ENCODE measurements at places on chromosomes 4 and X.

DNA sequence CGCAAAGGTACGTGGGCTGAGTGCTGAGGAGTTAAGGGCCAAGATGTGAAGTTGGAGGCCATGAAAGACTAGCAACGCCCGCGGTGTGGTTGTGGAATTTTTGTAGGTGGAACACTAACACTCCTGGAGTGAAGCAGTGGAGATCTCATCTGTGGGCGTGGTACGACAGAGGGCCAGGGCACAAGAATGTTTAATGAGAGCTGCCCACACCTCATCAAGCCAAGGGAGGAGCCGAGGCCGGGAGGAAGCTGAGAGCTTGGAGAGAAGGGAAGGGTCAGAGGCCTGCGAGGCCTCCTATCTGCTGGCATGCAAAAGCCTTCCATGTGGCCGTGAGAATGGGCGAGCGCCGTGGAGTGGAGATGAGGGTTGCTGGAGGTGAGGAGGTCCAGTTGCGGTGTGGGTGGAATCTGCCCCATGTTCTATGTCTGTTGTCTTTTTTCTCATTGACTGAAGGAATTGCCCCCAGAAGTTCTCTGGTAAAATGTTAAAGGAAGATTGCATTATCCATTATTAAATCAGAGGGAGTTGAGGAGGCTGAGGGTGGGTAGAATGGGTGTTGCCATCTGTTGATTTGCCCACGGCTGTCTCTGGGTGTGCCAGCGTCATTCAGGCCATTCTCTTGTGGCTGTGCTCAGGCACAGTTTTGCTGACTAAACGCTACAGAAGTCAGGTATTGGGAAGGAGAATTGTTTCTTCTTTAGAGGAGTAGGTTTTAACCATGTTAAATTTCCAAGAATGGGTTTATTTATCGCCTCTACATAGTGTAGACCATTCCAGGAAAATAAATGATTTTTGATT lies 19.8 kb downstream of the SNX25 start:
- no peak for DNase-seq

DNA sequence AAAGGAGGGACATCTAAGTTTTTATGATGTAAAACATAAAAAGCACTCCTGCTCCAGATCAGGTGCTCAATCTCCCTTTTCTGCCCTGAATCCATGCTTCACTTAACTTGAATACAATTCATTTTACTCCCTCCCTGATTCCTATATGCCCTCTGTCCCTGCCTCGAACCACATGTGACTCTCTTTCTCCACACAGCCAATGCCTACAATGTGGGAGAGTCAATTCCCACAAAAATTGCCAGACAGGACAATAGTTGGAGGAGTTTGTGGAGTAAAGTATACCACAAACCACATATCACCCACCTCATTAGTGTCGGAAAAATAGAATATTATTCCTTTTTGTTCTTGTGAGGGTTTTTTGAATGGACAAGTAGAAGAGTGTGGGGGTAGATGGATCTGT lies 9.7 kb downstream of the AMMECR1 start:
- DNase-seq, result no peak

GRCh38 chr4:159768016-159768415 lies 665.1 kb downstream of the RAPGEF2 start:
- DNase-seq, result no peak

- no peak for DNase-seq
These were observed 51.3 kb downstream of the DTHD1 start for GRCh38 chr4:36332782-36333131.

DNA sequence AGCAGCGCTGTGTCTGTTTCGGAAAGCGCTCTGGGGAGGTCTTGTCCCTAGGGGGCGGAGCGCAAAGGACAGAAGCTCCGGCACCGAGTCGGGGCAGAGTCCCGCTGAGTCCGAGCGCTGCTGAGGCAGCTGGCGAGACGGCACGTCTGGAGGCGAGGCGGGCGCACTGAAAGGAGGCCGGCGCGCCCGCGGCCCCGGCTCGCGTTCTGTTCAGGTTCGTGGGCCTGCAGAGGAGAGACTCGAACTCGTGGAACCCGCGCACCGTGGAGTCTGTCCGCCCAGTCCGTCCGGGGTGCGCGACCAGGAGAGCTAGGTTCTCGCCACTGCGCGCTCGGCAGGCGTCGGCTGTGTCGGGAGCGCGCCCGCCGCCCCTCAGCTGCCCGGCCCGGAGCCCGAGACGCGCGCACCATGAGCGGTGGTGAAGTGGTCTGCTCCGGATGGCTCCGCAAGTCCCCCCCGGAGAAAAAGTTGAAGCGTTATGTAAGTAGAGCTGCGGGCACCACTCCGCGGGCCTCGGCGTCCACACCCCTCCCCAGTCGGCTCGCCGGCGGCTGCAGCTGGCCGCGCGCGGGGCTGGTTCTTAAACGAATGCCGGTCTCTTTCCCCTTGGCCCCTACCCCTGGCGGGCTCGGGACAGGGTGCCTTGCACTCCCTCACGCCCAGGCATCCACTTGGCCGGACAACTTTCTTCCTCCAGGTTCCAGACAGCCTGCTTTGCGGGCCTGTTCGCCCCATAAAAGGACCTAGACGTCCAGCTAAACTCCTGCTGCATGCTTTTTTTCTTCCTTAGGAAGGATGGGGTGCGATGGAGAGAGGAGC lies at the start of gene GAB1:
GAB1 (plus strand) TSS at position 96 of the 819 bp plus-strand sequence; CDS start at position 409, 313 bp downstream.
- no peak for DNase-seq

- no peak for DNase-seq
These were observed 83.3 kb downstream of the HPRT1 start for GRCh38 chrX:134543288-134543687.

DNA sequence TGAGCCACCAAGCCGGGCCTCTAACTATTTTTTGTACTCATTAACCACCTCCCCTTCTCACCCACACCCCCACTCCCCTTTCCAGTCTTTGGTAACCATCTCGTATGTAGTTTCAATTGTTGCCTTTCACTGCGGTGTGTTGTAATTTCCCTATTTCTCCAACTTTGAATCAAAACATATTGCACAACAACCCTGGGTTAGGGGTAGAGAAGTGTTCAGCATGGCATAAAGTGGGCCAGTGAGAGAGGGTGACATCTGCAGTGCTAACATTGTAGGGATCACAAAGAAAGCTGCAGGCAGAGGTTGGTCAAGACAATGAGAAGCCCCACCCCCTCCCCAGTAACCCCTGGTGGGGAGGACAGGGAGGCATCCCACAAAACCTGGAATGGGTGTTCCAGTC lies 92.7 kb downstream of the SPATA18 start:
- no peak for DNase-seq

GRCh38 chrX:10415306-10416001 lies 204.9 kb downstream of the MID1 start:
- DNase-seq, result no peak

- DNase-seq, result no peak
These were observed 137.8 kb downstream of the MID1IP1 start for GRCh38 chrX:38939067-38939466.

GRCh38 chr4:139913995-139914598 lies 239.9 kb downstream of the MAML3 start:
- no peak for DNase-seq

DNA sequence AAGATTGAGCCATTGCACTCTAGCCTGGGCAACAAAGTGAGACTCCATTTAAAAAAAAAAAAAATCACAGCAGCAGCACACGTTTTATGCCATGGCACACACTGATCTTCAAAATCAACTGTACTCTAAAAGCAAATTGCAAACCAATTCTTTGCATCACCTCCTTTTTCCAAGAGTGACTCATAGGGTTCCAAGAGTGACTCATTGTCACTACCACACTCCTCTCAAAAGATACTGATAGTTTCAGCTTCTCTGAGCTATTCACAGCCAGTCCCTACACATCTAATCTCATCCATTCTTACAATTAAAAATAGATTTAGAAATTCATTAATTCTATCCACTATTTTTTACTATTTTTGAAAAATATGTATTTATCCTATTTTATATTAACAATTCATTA lies 1494.9 kb upstream of the AGA start:
- no peak for DNase-seq

GRCh38 chr4:139951021-139951420 lies 203.0 kb downstream of the MAML3 start:
- no peak for DNase-seq

DNA sequence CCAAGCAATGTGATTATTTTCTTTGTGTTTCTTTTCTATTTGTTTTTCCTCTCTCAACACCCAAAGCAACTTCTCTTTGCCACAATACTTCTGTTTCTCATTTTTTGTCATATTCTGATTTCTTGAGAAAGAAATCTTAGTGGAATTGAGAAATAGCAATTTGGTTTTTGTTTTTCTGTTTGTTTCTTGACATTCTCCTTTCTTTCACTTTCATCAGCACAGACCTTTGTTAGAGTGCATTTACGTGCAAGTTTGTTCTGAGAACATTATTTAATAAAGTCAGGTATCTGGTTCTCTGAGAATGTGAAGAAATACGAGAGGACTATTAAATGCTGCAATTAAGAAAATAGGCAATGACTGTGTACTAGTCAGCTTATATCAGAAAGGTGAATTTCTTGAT lies 608.1 kb upstream of the AADAT start:
- no peak for DNase-seq

DNA sequence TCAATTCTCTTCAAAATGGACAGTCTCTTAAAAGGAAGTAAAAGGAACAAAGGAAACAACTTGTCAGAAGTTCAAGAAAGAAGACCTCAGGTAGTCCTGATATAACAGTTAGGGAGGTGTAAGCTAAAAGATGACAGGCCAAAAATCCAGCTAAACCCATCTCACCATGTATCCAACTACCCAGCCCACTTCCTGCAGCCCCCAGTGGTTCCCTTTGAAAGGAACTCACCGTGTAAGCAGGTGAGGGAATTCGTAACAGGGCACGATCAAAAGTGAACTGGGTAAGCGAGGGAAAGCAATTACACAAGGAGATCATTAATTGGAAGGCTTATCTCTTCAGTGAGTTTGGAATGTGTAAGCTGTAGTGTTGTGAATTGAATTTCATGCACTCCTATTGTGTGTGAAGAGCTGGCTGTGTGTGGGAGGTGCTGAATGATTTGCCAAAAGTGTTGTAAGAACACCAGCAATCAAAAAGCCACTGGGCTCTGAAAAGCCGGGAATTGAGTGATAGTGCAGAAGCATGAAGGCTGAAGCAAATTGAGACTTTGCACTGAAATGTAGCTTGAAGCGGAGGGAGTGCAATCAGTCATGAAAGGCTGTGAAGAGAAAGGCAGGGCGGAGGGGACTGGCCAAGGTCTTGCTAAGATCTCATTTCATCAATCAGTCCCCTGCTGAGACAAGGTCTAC lies 914.2 kb upstream of the LCORL start:
- no peak for DNase-seq

GRCh38 chrX:45063319-45064095 lies 137.2 kb downstream of the DIPK2B start:
- no peak for DNase-seq

DNA sequence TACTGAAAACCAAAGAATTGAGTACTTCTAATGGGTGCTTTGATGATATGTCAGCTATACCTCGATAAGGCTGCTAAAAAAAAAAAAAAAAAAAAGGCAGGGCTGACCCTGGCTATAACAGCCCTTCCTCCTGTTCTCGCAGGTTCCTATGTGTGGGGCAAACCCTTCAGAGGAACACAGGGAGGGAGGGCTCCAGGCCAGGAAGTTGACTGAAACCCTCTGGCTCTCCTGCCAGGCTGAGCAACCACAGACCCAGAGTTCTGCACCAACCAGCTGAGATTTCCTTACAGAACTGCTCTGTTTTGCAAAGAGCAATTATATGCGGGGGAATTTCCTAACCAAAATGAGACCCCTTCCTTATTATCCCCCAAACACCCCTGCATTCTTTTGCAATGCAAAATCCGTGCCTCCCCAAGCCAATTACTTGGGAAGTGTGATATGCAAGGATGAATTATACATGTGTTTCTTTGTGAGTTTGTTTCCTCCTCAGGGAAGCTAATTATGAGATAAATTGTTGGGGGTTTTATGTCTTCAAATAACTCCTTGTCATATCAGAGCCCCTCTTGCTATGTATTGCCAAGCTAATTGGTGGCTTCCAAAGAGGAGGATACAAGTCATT lies 45.6 kb downstream of the PDHA1 start:
- DNase-seq, result no peak

GRCh38 chr4:150126201-150126863 lies 48.1 kb downstream of the DCLK2 start:
- no peak for DNase-seq

GRCh38 chr4:169616846-169617245 lies 3.5 kb upstream of the CLCN3 start:
- DNase-seq, result no peak

- DNase-seq, result no peak
These were observed 146.2 kb upstream of the SCML1 start for GRCh38 chrX:17590892-17591740.

- no peak for DNase-seq
These were observed 49.2 kb upstream of the SCRG1 start for GRCh38 chr4:173448103-173448502.
